ENCODE measurements at places on chromosomes 12 and 14.

GRCh38 chr12:122753319-122753650 is 661 bp downstream of the DENR start:
- no peak for DNase-seq

DNA sequence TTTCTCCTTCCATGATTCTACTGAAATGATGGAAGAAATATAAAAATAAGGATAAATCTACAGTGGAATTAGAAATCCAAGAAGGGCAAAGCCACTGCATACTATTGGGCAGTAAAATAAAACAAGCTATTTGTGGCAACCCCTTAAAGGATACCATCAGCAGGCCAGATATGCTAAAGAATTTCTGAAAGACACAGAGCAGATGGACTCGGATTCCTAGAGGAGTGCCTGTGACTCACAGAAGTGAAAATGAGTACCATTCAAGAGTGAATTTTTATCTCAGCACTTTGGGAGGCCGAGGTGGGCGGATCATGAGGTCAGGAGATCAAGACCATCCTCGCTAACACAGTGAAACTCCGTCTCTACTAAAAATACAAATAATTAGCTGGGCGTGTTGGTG is 318.1 kb downstream of the LRIG3 start:
- DNase-seq: no peak

GRCh38 chr14:79011091-79011919 is 841.1 kb downstream of the NRXN3 start:
- no peak for DNase-seq

- no peak for DNase-seq
Measured at GRCh38 chr14:97095269-97095668, 298.1 kb downstream of the VRK1 start.

GRCh38 chr14:97777622-97778355 is 980.6 kb downstream of the VRK1 start:
- no peak for DNase-seq
